ENCODE measurements at places on chromosomes 2 and 18. TPM values are rescaled to one million over a fixed set of nuclear protein-coding genes. Genes with fewer than 3 reads are reported as not detected.

GRCh38 chr2:101130081-101130480, 21.1 kb downstream of the TBC1D8 start:
- no peak for DNase-seq

DNA sequence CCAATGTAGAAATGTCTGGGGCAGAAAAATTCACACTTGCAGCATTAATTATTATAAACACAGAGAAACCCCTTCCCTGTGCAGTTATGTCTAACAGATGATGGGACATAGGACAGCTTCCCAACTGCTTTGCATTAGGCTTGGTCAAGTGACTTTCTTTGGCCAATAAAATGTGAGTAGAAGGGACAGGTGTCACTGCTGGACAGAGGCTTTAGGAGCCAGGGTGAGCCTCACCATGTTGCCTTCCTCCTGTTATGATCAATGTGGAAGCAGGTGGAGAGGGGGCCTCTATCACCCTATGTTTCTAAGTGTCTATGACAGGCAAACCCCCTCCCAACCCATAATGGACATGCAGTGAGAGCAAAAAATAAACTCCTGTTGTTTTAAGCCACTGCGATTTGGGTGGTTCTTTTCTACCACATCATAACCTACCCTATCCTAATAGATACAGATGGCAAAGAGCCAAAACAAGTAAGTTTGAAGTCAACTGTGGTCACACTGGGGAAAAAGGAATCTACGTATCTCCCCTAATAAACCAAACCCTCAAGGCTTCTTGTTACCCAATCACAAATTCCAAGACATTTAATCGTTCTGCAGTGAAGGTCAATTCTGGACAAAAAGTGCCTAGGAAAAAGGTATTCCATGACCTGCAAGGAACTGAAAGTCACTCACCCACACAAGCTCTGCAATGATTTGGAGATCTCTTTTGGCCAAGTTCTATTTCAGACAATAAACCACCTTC, 28.6 kb upstream of the POU3F3 start:
- DNase-seq, result no peak

SLC9A4 gene
- total RNA-seq, result not detected

DNA sequence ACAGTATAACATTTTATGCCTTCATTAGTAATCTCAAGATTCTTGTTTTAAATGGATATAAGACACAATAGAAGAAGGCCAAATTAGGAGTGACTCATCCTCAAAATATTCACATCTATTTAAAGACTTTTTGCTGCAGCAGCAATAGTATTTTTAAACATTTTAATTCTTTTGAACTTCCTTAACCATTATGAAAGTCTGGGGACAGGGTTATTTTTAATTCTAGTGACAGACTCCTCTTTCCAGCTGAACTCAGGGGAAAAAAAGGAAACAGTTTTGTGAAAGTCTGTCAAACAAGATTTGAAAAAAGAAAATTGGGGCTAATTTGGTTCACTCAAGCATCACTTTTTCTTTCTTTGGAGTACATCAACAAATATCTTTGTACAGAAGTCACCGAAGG, 541.8 kb downstream of the NUP35 start:
- DNase-seq, result no peak

EGR4 gene
- total RNA-seq, result 0.16 TPM

Data from right atrium auricular region (tissue), 2 donors.